NCI-H1417 treated with DMSO at 0.1 percent for 48 hours (cell line): ENCODE measurements at places on chromosomes 7 and 10.

GRCh38 chr7:123876557-123877256 lies 31.7 kb downstream of the HYAL4 start:
- DNase-seq: no peak

GRCh38 chr10:72079356-72079755 lies 9.0 kb downstream of the SPOCK2 start:
- DNase-seq: no peak

GRCh38 chr10:74231375-74231774 lies 80.4 kb downstream of the ADK start:
- no peak for DNase-seq

DNA sequence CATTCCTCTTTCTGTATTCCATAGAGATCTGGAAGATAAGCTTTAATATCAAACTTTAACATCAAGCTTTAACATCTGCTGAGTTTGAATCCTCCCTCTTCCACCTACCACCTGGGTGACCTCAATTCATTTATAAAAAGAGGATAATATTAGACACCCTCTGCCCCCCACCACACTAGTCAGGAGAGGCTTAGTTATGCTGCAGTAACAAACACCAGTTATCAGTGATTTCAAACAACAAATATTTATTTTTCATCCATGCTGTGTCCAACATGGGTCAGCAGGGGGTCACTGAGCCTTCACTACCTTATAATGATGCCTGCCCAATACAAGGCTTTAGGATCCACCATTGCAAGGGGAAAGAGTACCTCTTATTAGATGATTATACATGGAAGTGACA lies 322.0 kb downstream of the RNLS start:
- DNase-seq: no peak

DNA sequence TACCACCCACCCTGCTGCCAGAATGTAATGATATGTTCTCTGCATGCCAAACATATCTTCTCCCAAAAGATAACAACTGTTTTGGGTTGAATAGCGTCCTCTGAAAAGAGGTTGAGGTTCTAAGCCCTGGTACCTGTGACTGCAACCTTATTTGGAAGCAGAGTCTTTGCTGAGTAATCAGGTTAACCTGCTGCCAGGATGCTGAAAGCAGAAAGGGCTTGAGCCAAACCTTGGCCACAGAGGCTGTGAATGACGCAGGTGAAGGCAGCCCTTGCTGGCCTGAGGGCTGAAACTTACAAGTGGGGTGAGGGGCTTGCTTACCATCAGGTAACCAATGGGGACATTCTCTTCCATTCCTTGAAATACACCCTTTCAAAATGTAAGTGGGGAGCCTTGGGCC lies 151.8 kb upstream of the RHEB start:
- DNase-seq: no peak

DNA sequence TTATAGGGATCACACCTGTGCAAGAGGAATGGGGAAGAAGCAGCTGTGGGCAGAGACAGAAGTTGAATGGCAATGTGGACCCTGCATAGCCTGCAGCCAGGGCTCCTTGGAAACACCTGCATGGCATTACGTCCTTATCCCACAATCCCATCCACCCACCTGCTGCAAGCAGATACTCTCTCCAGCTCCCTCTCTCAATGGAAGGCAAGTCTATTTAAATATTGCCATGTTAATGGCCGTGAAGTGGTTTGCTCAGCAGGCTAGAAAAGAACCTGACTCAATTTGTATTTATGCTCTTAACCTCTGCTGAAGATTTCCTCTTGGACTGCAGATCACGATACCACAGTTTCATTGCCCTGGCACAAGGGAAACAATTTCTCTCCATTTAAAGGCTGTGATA lies 417.0 kb downstream of the TYW1 start:
- DNase-seq: no peak

DNA sequence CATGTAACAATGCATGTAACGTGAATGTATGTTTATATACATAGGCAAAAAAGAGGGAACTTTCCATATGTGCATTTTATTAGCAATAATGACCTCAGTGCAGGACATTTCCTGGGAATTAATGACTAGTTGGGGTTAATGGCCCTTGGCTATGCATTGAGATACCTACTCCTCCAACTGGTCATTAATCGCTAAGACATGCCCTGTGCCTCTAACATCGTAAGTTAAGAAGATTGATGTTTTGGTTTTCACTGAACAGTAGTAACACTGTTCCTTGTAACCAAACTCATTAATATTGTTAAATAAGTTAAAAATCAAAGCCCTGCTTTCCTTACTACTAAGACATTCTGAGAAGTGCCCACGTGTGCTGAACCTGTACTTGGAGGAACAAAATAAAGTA lies 61.7 kb downstream of the SEMA3D start:
- no peak for DNase-seq

DNA sequence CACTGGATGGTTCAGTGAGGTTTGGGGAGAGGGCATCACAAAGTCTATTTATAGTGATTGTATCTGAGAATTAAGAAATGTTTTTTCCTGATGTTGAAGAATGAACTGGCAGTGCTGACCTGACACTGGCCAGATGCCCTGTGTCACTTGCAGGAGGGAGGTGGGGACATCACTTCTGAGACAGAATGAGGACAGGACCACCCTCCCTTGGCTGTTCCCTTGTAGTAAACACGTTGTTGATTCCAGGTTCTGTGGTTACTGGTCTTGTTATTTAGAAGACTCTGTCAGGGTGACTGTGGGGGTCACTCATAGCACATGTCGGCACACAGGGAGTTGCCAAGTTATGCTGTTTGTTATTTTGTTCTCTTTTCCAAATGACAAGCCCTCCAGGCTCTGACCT lies 126.4 kb downstream of the ADCY1 start:
- no peak for DNase-seq

DNA sequence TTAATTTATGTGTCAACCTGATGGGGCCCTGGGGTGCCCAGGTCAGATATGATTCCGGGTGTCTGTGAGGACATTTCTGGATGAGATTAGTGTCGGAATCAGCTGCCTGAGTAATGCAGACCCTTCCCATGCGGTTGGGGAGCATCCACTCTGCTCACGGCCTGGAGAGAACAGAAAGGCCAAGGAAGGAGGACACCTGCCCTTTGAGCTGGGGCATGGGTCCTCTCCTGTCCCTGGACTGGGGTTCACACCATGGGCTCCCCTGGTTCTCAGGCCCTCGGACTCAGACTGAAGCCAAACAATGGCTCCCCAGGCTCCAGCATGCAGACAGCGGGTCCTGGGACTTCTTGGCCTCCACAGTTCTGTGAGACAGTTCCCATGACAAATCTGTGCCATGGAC lies 94.3 kb downstream of the BMS1 start:
- DNase-seq: no peak

- no peak for DNase-seq
These were observed 52.2 kb downstream of the PWWP2B start for GRCh38 chr10:132449051-132449810.

DNA sequence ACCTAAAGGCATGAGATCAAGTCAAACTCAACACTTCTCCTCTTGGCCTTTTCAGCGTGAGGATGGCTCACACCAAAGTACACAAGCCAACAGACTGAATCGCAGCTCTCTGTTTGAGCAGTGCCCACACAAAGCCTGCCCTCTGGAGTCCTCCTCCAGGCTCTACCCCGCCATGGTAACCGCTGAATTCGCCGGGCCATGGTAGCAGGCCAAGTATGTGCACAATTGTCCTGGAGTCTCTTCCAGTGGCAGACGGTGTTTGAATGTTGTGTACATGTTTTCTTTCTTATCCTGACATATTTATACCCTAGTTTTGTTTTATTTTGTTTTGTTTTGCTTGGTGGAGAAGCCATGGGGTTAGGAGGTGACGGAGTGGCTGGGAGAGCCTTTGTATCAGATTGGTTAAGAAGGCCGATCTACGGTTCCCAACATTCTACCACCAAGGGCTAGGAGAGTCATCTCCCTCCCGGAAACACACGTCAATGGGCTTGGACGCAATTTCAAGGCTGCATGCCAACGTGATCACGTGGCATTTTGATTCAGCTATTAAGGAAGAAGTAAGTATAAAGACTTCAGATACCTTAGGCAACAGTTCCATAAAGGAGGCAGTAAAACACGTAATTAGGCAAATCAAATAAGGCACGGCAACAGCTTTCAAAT lies 12.1 kb upstream of the SHH start:
- DNase-seq: no peak

DNA sequence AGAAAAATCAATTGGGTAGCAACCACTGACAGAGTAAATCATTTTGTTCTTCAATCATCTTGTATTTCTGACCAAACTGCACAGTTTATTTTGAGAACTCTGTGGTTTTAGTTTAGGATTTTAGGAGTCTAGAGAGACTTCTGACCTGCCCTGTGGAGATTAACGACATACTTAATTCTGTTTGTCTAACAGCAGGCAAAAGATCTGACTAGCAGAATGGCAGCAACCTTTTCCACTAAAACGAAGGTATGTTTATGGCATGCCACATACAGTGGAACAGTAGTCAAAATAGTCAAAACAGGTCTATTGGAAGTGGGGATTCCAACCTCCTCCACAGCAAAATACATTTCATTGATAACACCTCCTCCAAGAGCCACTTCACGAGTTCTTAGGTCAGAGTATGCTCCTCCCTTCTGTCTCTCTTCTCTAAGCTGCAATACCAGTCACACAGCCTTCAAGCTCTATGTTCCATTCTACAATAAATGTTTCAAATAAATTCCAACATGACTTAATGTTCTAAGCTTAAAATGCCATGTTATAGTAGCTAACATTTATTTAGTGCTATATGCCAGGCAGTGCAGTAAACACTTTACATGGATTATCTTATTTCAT lies 34.4 kb downstream of the NRCAM start:
- no peak for DNase-seq

- no peak for DNase-seq
These were observed 884.1 kb downstream of the NRG3 start for GRCh38 chr10:82759050-82759449.

DNA sequence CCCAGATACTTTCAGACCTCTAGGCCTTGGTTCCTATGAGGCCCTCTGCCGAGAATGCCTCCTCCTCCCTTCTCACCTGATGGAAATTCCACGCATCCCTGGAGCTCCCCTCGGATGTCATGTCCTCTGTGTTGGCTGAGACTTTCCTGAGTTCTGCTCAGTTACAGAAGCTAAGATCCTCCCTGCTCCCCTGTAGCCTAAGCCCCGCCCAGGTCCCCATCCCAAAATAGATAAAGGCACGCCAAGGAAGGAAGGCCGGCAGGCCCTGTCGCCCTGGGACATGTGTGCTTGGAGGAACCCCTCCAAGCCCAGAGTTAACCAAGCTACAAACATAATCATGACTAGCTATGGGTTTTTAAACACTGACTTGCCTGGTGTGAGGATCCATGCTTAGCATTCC lies 123.5 kb downstream of the SORBS1 start:
- no peak for DNase-seq

- no peak for DNase-seq
These were observed 91.9 kb upstream of the C1GALT1 start for GRCh38 chr7:7090460-7090859.

GRCh38 chr10:88996927-88997326 lies 6.3 kb downstream of the FAS start:
- no peak for DNase-seq

DNA sequence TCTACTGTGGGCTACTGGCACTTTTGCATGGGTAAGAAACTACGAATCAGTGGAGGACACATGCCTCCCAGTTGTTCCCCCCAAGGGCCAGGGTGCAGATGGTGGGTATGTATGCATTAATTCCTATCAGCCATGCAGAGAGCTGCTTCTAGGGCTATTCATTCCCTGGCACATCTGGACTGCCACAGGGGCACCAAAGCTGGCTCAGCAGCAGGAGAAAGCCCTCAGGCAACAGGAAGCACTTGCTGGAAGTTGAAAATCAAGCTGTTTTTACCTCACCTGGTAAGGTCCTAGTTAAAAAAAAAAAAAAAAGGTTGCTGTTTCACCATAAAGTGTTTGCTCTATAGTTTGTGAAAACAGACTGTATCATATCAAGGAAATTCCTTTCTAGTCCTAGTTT lies 1342.6 kb downstream of the REEP3 start:
- DNase-seq: no peak

DNA sequence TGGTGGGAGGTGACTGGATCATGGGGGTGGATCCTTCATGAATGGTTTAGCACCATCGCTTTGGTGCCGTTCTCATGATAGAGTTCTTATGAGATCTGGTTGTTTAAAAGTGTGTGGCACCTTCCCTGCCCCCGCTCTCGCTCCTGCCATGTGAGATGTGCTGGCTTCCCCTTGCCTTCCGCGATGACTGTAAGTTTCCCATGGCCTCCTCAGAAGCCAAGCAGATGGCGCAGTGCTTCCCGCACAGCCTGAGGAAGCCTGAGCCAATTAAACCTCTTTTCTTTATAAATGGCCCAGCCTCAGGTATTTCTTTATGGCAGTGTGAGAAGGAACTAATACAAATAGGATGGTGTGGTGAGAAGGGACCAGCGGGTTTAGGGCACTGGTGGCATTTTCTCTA lies 243.3 kb upstream of the CELF2 start:
- no peak for DNase-seq

- DNase-seq: no peak
These were observed 38.7 kb downstream of the SHH start for GRCh38 chr7:155773531-155773930.

GRCh38 chr7:26485367-26485934 lies 193.8 kb downstream of the SNX10 start:
- peak; percentile 39 for DNase-seq

- no peak for DNase-seq
These were observed 52.2 kb downstream of the SND1 start for GRCh38 chr7:127704211-127704610.

- no peak for DNase-seq
These were observed 14.7 kb downstream of the CYTH3 start for GRCh38 chr7:6257675-6258074.

- DNase-seq: no peak
These were observed 1.0 kb downstream of the POLM start for GRCh38 chr7:44081266-44081748.

- no peak for DNase-seq
These were observed 86.2 kb upstream of the PPIF start for GRCh38 chr10:79260811-79261740.

DNA sequence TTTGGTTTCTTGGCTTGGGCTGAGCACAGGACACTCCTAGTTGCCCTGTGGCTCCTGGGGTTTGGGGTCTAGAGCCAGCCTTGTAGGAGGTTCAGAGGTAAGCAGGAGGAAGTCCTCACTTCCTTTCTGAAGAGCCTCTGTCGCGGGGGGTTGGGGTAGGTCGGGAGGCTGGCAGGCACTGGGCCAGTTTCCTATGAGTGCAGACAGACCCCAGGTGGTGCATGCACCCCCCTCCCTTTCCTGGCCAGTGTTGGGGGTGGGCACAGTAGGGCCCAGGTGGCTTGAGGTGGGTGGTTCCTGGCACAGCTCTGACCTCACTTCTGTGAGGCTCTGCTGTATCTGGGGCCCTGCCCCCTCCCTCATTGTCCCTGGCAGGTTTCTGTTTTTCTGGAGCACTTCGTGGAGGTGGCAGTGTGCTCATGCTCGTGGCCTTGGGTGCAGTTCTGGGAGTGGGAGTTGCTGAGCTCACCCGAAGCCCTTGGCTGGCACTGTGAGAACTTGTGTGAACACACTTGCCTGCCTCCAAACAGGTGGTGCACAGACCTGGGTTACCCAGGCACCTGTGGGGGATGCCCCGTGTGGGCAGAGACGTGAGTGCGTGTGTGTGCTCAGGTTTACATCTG lies 1.8 kb downstream of the PALD1 start:
- no peak for DNase-seq
